Omental fat pad (tissue), 4 donors: ENCODE measurements at places on chromosomes 3 and 15.
A peak's percentile ranks its signal among the peaks of the same experiment; 100 is the strongest.

DNA sequence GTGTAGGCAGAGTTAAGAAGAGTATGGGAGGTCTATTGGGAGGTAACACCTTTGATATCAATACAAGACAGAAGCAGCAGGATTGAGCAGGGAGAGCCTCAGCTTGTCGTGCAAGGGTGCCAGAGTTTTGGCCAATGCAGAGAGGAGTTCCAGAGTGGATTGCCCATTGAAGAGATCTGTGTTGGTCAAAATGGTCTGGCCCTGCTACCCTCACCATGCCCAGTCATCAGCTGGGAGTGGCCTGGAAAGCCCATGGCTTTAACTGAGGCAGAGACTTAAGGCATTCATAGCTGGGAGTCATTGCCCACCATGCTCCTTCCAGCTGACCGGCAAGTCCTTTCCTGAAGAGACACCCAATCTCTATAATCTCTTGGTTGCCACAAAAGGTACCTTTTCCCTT lies 271.3 kb downstream of the ABHD5 start:
- DNase-seq = no peak

DNA sequence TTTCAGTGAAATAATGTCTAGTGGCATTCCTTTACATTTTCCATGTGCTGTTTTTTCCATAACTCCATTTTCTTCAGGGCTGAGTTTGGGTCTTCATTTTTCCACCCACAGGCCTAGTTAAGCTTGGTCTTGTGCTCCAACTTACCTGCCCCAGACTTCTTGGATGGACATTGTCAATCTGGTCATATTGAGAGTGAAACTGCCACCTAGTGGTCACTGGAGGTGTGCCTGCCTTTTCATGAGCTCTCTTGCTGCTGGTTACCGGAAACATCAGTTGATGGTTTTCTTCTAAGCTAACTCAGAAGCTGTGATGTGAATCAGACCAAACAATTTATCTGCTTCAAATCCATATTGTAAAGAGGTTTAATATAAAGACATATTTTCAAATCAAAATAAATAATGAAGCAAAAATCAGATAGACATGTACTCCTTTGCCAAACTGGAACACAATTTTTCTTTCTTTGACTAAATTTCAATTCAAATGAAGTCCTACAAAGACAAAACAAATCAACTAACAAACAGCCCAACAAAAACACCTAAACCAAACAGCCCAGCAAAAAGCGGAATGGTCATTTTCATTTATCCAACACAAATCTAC lies 135.1 kb upstream of the RASGRP1 start:
- DNase-seq = peak; percentile 40

DNA sequence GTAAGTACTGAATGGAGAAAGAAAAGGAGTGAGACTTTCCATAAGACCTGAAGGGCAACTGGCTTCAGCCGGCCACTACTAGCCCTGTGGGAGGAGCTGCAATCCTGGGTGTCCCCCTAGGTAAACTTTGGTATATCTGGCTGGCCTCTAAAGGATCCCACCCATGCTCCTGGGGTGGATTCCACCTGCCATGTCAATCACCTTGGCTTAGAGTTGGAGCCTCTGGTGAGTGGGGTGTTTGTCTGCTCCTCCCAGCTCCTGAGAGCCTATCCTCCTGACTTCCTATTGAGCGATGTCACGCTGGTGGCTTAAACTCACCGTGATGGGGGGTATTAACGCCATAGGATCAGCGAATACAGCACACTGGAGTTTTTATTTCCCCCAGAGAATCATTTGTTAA lies 2.6 kb downstream of the SPTBN5 start:
- DNase-seq = no peak

DNA sequence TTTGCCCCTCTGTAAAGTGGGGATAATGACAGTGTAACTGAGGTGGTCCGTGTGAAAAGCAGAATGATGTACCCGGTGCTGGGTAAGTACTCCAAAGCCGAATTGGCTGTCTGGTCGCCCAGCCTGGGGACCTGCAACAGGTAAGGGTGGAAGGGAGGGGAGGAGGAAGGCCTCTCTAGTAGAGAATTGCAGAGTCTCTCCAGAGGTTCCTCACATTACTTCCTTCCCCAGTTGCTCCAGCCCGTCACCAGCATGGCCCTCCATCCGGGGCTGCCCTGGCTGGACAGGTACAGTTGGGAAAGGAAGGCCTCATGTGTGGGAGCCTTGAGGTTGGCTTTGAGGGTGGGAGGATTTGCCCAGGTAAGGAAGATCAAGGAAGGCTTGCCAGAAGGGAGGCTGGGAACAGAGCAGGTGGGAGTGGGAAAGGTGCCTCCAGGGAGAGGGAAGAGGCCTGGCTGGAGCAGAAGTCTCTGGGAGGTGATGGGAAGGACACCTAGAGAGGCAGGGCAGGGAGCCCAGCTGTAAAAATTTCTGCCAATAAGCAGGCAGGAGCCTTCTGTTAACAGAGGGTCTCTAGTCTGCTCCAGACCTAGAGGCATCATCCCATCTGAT lies 1.7 kb upstream of the PSTPIP1 start:
- no peak for DNase-seq

DNA sequence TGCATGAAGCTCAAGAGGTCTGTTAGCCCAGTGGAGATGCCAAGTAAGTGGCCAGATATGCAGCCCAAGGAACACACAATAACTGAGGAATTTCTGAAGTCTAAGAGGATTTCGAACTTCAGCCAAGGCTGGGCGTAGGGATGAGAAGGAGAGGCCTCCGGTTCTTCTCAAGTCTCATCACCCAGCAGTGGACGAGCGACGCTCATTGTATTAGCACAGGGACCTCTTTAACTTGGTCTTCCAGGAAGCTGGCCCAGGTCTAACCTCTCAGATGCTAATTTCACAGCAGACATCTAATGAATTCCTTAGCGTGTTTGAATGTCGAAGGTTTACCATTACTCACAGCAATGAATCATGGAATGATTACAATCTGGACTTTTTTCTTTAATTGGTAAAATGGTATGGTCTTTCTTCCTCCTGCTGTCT lies 85.0 kb downstream of the HES1 start:
- DNase-seq = no peak

- no peak for DNase-seq
These were observed 2.0 kb upstream of the ST8SIA2 start for GRCh38 chr15:92391640-92392039.

- no peak for DNase-seq
These were observed 6.6 kb downstream of the ZBED2 start for GRCh38 chr3:111588527-111588926.

- no peak for DNase-seq
These were observed 78.8 kb upstream of the TCF12 start for GRCh38 chr15:56839641-56840040.

GRCh38 chr3:106860182-106860581 lies 517.1 kb upstream of the CCDC54 start:
- no peak for DNase-seq

DNA sequence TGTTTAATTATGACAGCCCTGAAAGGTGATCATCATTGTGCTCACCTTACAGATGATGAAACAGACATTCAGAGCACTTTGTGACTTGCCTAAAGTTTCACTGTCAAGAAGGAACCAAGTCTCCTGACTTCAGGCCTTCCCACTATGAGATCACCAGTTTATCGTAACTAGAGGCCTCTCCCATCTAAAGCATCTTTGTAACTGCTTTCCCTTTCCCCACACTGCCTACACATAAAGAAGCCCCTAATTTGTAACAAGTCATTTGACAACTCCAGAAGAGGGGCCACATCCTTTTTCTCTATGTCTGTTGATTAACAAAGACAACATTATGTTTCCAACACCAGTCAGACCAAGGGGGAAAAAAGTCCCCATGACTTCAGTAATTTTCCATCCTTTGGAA lies 1.1 kb downstream of the KLHL6 start:
- no peak for DNase-seq

GRCh38 chr3:121126033-121126706 lies 218.2 kb downstream of the STXBP5L start:
- no peak for DNase-seq

- DNase-seq = peak; percentile 49
These were observed 60.3 kb downstream of the RGMA start for GRCh38 chr15:93028632-93029213.

DNA sequence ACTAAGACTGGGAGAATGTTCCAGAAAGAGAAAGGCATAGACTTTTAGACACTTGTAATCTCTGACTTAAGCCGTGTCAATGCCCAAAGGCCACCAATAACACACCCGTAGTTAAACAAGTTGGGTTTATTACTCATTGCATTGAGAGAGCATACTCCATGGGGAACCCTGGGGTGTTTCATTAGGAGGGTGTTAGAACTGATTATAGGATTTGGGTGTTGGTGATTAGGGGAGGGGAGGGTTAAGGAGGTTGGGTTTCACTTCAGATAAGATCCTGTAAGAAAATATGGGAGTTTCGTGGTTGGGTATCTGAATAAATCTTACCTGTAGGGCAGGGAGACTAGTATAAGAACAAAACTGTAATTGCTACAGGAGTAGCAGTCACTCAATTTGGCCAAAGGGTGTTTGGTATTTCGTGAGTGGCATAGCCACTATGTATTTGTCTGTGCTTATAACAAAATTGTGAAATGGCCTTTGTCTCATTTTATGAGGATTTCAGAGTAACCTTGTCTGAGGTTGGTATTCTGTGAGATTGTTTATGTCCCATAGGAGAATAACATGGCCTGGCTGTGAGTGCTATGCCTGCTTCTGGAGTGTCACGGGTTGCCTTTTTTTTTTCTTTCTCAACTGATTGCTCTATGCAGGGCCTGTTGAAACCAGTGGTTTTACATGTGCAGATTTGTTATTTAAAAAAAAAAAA lies 2.9 kb downstream of the HACD3 start:
- no peak for DNase-seq

DNA sequence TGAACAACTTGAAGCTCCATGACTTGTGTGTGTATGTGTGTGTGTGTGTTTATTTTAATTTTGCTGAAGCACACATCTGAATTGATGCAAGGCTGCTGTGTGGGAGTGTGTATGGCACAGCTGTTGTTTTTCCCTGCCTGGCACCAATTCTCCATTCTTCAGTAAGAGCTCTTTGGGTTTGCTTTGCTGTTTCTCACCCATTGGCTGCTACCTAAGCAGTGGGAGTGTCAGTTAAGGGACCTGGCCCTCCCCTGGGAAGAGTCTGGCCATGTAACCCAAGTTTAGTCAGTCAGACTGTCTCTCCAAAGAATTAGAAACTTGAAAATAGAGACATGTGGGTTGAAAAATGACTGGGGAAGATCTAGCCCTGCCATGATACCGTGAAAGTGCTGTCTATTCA lies 126.2 kb upstream of the SYNPR start:
- DNase-seq = no peak

- no peak for DNase-seq
These were observed 39.1 kb downstream of the KNL1 start for GRCh38 chr15:40633178-40633577.

- no peak for DNase-seq
These were observed 202.5 kb downstream of the TLE3 start for GRCh38 chr15:69895202-69895601.

GRCh38 chr3:12970684-12971083 lies 102.5 kb downstream of the IQSEC1 start:
- no peak for DNase-seq

GRCh38 chr3:14801031-14801430 lies 17.7 kb upstream of the FGD5 start:
- no peak for DNase-seq

- DNase-seq = no peak
These were observed 3.3 kb downstream of the TUBGCP5 start for GRCh38 chr15:23035964-23036566.

GRCh38 chr3:107578523-107578922 lies 55.8 kb downstream of the BBX start:
- no peak for DNase-seq

- DNase-seq = no peak
These were observed 30.5 kb upstream of the SPATA12 start for GRCh38 chr3:57029924-57030323.

DNA sequence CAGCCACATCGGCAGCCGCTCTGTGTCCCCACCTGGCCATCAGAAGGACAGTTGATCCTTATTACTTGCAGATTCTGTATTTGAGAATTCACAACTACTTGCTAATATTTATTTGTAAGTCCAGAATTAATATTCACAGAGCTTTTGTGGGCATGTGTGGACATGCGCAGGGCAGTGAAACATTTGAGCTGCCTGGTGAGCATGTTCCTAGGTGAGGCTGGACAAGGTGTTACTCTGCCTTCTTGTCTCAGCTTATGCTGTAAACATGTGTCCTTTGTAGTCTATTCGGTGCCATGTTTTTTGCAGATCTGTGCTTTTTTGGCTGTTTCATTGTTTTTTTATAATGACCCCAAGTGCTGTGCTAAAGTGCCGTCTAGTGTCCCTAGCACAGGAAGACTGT lies 15.6 kb downstream of the FAH start:
- DNase-seq = no peak

GRCh38 chr3:64462203-64462602 lies 225.6 kb downstream of the ADAMTS9 start:
- no peak for DNase-seq

DNA sequence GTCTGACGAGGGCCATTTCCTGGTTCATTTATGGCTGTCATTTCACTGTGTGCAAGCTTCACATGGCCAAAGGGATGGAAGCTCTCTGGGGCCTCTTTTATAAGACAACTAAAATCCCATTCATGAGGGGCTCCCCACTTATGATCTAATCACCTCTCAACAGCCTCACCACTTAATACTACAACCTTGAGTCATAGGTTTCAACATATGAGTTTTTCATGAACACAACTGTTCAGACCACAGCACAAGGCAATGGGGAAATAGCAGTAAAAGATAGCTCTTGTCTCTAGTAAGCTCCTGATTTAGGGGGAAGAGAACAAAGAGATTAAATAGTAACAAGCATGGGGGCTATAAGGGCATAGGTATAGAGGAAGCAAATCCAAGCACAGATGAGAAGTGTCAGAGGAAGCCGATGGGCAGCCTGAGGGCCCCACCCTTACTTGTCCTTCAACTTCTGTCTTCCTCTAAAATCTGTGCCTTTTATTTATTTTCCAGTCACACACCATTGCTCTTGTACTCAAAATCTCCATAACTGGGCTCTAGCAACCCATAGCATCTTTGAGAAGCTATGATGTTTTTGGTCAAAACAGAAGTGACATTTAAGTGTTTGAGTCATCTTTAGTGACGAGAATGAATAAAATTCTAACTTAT lies 329.1 kb downstream of the UNC13C start:
- DNase-seq = no peak

GRCh38 chr3:25683882-25684281 lies 19.2 kb upstream of the TOP2B start:
- no peak for DNase-seq

DNA sequence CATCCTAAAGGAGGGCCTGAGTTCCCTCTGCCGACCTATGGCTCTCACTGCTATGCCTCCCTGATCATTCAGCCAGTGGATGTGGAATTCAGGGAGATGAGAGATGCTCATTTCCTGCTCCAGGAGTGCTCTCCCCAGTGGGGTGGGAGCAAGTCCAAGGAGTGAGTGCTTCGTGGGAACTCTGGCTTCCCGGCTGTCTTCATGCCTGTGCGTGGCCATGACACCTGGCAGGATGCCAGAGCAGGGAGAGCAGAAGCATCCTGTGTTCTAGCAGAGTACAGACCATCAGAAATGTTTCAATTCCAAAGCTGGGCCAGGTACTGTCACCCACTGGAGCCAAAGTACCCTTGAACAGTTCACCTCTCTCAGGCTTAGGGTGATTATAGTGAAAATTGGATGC lies 45.1 kb downstream of the APH1B start:
- DNase-seq = no peak
